GDM1 (cell line): ENCODE measurements at places on chromosomes 2 and 18.
A peak's percentile ranks its signal among the peaks of the same experiment; 100 is the strongest.

- no peak for DNase-seq
Measured at GRCh38 chr2:30958193-30958917, 151.1 kb upstream of the CAPN13 start.

DNA sequence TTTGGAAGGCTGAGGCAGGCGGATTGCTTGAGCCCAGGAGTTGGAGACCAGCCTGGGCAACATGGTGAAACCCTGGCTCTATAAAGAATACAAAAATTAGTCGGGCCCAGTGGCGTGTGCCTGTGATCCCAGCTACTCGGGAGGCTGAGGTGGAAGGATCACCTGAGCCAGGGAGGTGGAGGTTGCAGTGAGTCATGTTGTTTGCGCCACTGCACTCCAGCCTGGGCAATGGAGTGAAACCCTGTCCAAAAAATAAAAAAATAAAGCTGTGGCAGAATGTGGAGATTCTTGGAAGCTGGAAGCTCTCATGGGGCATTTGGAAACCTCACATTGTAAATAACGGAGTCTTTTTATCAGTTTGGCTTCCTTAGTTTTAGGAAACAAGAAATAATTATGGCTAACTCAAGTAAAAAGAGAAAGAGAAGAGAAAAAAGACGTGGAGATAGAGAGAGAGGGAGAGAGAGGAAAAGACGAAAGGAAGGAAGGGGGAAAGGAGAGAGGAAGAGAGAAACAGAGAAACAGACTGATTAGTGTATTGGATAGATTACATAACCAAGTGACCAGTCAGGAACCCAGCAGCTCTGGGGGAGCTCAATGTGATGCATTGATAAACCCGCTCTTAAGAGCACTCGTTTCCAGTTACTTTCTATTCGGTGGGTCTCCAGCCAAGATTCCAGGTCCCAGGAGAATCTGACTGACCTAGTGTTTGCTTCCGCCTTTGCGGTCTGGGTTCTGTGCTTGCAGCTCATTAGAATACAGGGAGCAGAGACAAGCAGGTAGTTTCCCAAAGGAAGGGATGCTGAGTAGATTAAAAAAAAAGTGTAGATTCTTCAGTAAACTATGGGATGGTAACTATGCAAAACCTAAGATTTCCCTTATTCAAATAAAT is 1.1 kb upstream of the SPAST start:
- DNase-seq, result no peak

GRCh38 chr2:97868986-97869721 is 126.6 kb downstream of the TMEM131 start:
- DNase-seq, result no peak

GRCh38 chr2:134137182-134137611 is 116.7 kb upstream of the MGAT5 start:
- DNase-seq, result peak; percentile 20

GRCh38 chr2:171432969-171433762 is 624 bp downstream of the METTL8 start:
- DNase-seq, result peak; percentile 5

GRCh38 chr2:223530811-223531210 is 71.3 kb downstream of the SCG2 start:
- no peak for DNase-seq

- no peak for DNase-seq
Measured at GRCh38 chr2:101341421-101341820, 32.9 kb upstream of the RNF149 start.

GRCh38 chr18:22552899-22553460 is 135.3 kb upstream of the CTAGE1 start:
- no peak for DNase-seq
